ENCODE measurements at places on chromosomes 16 and 17.

DNA sequence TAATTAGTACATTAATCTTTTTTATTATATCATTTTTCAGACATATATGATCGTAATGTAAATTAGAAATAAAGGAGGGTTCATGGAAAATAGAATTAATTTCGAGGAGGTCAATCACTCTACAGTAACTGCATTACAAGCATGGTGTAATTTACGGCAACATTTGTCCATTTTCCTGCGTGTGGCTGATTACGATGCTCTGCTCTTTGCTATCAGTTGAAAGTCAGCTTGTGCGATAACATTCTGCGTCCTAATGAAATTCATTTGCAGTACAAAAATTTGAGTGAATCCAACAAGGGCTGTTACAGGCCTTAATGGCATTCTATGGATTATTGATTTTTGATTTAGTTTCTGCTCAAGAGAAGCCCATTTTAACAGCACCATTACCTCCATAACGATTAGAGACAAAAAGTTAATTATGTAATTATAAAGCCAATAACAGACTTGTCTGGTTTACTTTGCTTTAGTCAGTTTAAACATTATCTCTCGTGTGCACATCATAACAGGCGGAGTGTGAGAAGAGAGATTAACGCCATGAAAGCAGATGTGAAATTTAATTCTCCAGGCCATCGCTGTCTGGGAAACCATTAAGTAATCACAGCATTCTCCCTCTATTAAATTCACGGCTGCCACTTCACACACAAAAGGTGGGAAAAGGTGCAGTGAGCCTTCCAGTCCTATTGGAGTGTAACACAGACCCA lies 256.4 kb upstream of the IRX3 start:
- DNase-seq, result no peak

DNA sequence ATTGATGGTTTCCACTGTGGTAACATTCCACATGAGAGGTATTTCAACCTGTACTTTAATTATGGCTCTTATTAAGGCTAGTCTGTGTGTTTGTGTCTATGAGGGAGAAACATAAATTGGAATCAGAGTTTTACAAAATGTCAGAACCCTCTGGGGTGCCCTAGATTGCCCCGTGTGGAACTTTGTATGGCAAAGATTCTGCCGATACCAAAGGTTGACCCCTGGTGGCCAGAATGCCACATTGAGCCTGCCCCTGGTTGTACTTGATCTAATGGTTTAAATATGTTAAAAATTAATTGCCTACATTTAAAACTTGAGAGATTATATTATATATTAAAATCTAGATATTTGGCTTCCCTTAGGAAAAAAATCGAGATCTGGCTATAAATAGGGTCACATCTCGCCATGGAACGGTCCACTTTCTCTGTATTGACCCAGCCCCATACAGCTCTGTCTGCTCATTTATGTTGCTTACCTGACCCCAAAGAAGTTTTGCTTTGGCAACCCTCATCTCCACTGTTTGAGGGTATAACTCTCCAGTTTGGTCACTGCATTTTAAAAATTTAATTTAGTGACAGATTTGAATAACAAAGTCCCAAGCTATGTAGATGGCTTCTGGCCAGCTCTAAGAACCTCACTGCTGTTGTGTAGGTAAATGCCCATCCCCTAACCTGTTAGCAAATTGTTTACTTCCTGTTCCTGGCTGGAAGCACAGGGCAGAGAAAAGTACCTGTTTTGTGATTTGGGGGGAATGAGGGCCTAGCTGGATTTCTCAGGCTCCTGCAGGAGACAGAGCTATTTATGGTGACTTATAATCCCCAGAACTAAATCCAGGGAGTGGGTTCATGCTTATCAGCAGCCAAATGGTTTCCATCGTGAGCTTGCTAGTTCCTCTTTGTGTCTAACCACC lies 95.0 kb downstream of the PLCG2 start:
- peak; percentile 11 for DNase-seq

- no peak for DNase-seq
Observed at GRCh38 chr17:71699907-71700306, 420.9 kb upstream of the SOX9 start.

- DNase-seq, result no peak
Observed at GRCh38 chr16:67922221-67922620, 9.4 kb downstream of the CTRL start.

- DNase-seq, result peak; percentile 41
Observed at GRCh38 chr17:51463353-51463752, 203.0 kb downstream of the UTP18 start.

DNA sequence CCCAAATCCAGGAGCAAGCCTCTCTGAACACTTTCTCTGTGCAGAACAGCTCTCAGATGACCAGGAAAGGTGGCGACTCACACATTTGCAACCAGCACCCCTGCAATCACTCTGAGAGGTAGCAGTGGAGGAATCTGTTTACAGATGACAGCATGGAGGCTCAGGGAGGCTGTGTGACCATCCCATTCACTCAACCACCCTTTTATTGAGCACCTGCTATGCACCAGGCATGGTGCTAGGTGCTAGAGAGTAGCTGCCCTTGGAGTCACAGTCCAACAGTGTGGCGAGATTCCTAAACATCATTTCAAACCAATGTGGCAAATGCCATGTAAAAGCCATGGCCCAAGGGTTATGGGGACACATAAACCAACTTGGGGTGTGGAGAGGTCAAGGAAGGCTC lies 1.5 kb upstream of the ITGB4 start:
- no peak for DNase-seq

- DNase-seq, result no peak
Observed at GRCh38 chr16:53945996-53946395, 242.0 kb downstream of the FTO start.

DNA sequence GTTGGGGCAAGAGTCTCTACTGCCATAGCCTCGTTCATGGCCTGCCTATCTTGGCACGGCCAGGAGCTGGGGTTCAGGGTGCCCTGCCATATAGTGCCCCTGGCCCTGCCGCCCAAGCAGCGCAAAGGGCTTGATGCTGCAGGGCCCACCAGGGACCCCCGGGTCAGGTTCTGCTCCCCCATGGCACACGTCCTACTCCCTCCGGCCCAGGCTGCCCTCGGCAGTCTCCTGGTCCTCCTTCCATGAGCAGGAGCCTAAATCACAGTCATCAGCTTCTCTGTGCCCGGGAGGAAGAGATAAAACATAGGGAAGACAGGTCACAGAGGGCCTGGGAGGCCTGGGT lies 55.9 kb upstream of the MTSS2 start:
- DNase-seq, result no peak

- no peak for DNase-seq
Observed at GRCh38 chr17:8003594-8004181, 1.3 kb downstream of the GUCY2D start.

- no peak for DNase-seq
Observed at GRCh38 chr17:49229805-49230600, 584 bp downstream of the PHOSPHO1 start.

GRCh38 chr16:3099395-3099731 lies 269 bp upstream of the ZSCAN10 start:
- DNase-seq, result no peak

GRCh38 chr17:49285716-49286115 lies 55.1 kb upstream of the PHOSPHO1 start:
- no peak for DNase-seq

DNA sequence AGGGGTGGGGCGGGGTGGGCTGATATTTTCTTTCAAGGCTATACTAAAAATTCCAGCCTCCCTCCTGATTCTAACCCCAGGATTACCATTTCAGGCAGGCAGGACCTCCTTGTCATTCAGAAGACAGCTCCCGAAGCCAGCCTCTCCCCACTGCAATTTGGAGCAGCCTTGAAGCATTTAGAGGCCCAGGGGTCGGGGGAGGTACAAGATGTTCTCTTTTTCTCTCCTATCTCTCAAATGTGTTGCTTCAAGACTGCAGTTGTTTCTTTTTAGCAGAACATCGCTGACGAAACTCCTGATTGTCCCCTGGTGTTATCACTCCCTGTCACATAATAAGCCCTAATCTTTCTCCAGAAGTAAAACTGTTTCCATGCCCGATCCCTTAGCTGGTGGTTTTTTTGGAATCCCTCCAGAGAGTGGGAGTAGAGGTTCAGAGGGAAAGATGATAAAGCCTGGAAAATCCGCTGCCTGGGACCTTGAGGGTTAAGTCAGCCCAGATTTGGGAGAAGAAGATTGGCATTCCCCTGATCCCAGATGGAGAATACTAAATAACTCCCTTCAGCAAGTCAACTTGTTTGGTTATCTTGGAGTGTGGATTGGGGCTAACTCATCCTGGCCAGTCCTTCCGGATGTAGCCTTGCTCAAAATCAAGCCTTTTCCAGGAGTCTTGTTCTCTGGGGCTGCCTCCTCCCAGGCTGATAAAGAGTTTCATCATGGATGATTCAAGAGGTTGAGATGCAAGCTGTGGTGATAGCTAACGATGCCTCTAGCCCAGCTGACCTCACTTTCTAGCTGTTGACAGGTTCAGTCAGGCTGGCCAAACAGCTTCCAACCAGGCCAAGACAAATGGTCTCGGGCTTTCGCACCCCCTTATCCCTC lies 71.3 kb downstream of the SOX9 start:
- DNase-seq, result no peak

DNA sequence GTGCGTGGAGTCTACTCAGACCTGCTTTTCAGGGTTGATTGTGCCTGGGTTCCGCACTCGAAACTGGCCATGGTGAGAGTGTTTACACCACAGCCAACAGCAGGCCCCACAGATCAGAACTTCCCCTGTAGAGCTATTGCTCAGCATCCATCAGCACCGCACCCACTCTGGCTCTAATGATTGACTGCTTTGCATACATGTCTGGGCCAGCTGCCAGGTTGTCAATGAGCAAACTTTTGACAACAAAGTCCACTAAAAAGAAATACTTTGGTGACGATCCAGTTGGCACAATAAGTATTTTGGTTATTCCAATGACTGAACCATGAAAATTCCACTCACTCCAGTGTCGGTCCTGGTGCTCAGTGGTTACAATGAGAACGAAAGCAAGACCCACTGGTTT lies 190.7 kb downstream of the FOXL1 start:
- no peak for DNase-seq

DNA sequence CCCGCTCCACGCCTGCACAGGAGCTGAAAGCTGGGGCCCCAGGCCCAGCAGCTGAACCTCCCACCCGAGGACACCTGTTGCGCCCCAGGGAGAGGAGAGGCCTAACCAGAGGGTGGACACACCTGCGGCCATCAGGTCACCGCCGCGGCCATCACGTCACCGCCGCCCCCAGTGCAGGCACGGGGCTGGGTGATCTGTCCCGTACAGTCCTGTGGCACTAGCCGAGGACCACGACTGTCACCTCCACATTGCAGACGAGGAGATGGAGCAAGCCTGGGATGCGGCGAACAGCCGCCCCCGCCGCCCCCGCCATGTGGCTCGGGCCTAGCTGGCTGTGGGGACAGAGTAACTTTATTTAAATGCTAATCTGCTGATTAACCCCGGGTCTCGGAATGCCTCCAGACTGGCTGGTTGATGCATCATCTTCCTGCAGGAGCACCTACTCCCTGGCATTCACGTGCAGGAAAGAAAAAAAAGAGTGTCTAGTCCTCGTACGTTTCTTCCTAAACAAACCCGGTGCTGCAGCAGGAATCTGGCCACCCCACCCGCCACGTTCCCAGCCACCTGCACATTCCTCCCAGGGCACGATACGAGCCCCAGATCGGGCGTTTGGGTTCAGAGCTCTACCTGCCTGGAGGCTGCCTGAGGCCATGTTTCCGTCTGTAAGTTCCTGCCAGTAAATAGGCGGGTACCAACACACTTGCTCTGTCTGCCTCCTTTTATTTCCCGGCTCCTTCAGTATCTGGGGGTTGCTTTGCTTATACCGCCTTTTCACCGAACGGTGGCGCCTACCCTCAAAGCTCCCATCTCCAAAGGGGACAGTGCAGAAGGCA lies 29.9 kb downstream of the PIEZO1 start:
- DNase-seq, result no peak

DNA sequence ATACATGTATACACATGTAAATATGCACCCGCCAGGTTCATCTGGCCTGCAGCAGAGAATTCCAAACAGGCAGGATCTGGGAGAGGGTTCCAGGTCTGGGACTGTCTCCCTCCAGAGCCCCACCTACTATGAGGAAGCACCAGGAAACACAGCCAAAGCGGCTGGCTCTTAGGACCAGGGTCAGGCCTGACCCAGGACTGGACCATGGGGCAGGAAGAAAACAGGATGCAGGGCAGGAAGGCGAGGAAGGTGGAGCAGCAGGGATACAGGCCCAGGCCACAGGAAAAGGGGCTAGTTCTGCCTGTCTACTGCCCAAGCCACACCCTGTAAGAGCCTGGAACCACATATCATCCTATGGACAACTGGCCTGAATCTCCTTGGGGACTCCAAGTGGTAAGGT lies 2.2 kb downstream of the HID1 start:
- no peak for DNase-seq

- no peak for DNase-seq
Observed at GRCh38 chr17:72542317-72542716, 421.5 kb downstream of the SOX9 start.

DNA sequence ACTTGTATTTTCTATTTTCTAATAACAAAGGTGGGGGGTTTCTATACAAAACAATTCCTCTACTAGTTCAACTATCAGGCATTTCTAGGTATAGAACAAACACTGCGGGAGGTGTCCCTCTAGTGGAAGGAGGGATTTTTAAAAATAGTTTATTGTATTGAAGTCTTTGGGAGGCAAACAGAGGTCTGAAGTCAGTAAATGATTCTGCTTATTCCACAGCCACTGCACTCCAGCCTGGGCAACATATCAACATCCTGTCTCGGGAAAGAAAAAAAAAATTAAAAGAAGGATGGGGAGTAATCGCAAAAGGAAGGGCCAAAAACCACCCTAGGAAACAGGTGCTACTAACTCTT lies 648 bp upstream of the ERCC4 start:
- DNase-seq, result no peak

GRCh38 chr16:73315645-73316044 lies 267.7 kb upstream of the ZFHX3 start:
- DNase-seq, result no peak

GRCh38 chr16:50864386-50864785 lies 122.5 kb downstream of the CYLD start:
- no peak for DNase-seq

- DNase-seq, result no peak
Observed at GRCh38 chr17:539066-539465, 175.6 kb downstream of the VPS53 start.

DNA sequence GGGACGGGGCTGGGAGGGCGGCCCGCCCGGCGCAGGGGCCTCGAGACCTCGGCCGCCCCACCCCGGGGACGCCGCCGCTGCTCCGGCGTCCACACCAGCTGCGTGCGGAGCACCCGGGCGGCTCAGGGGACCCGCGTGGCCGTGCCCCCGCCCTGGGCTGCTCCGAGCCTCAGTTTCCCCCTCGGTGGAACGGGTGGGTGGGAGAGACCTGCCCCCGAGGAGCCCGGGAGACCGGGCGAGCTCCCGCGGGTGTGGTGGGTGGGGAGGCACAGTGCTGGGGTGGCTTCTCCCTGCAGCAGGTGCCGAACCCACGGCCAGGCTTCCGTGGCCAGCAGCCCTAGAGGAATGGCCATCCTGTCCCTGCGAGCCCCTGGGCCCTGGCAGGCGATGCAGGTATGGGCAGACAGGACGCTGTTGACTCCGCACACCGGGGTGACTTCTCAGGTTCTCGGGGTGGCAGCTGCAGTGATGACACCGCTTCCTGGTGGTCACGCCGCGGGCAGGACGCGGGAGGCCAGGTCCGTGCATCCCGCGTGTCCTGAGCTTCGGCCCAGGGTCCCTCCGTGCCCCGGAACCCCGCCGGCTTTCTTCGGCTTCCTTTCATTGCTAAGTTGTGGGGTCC lies 677 bp downstream of the DEF8 start:
- DNase-seq, result no peak

GRCh38 chr16:70713824-70714223 lies 28.0 kb upstream of the MTSS2 start:
- DNase-seq, result no peak

Measured in muscle of arm (tissue), 14 donors.